ENCODE measurements at places on chromosomes 16 and 17.

- no peak for DNase-seq
Measured at GRCh38 chr16:23006380-23006779, 142.9 kb downstream of the USP31 start.

DNA sequence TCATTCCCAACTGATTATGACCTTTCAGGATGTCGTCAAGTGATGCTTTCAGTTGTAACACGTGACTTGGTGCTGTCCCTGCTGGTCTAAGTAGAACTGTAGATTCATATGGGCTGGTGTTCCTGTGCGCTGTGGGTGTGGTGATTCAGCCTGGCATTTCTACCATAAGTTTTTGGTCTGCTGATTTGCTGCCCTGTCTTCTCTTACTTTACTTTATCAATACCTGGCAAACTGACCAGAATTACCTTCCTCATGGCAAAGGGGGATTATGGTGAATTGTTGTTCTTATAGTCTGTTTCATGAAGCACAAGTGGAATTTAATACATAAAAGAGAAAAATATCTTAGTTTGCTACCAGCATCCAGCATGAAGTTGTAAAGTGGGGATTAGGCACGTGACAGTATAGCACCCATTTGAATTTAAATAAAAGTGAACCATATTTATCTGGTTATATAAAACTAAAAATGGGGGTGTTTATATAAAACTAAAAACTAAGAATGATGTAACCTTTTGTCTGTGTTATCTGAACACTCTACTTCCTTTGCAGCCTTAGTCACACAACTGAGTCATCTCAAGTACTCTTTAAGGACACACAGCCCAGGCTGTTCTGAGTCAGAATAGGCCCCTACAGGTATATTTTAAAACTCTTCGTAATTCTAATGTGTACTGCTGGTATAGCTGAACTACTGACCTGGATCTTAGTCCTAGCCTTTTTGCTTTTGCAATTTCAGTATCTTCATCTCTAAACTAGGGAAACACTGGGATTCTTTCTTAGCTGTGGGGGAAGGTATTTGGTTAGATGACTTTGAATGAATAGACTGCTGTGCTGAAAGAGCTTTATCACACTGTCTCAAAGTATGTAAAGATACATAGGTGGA is 28.3 kb downstream of the TTC19 start:
- DNase-seq, result peak; percentile 99

GRCh38 chr17:43634591-43635125 is 27.1 kb downstream of the MEOX1 start:
- no peak for DNase-seq

GRCh38 chr16:2983706-2984136 is 3.5 kb upstream of the PKMYT1 start:
- peak; percentile 61 for DNase-seq

GRCh38 chr17:57872536-57872935 is 22.7 kb upstream of the MRPS23 start:
- DNase-seq, result no peak

- DNase-seq, result no peak
Measured at GRCh38 chr16:30459456-30459855, 13.1 kb upstream of the ITGAL start.

DNA sequence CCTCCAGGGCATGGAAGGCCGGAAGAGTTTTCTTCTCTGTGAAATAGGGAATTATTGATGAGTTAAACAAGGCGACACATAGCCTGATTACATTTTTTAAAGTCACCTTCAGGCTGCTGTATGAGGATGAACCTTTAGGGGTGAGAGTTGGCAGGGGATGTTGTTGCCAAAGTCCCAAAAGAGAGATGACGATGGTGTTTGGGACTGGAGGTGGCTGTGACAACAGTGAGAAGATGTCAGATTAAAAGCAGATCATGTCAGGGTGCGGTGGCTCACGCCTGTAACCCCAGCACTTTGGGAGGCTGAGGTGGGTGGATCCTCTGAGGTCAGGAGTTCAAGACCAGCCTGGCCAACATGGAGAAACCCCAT is 16.8 kb upstream of the ASGR2 start:
- no peak for DNase-seq

DNA sequence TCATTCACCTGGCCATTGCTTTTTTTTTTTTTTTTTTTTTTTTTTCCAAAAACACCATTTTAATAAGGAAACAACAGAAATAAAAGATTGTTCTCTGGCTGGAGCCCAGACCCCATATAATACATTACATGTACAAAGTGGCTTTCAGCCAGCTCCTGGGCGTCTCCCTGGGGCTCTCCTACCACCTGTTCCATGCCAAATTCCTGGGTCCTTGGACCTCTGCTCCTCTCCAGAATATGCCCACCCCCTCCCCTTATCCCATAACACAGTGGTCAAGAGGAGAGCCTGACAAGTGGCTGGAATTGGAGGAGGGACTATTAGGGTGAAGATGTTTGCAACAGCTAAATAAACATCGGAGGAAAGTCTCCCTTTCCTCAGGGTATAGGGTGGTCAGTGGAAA is 3.6 kb upstream of the PHF12 start:
- DNase-seq, result no peak

- DNase-seq, result no peak
Measured at GRCh38 chr16:54473226-54473993, 186.8 kb upstream of the IRX3 start.

DNA sequence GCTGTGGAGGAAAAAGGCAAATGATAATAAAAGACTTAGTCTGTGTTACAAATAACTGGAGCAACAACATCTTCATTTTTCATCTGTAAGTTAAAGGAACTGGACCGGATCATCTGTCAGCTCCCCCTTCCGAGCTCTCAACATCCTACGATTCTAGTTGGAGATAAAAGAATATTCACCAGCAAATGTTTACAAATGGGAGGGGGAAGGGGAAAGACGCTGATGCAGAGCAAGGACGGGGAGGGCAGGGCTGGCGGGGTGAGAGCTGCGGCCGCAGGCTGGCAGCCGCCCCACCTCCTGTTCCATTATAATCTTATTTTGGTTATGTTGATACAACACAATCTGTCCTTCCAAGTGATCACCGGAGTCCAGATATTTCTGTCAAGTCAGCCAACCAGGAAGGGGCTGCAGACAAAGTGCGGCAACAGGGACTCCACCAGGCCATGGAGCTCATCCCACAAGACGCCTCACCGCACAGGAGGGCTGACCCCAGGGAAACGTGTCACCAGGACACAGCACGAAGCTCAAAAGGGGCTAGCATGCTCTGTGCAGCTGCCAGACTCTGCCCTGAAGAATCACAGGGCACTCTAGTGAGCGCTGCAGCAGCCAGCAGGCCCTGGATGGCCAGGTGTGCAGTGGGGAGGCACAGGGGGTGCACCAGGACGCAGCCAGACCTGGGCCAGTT is 19.7 kb downstream of the FBXO31 start:
- DNase-seq, result no peak

Data from SW 1271 (cell line).